ENCODE measurements at places on chromosomes 16 and 17. TPM values are rescaled to one million over a fixed set of nuclear protein-coding genes. Genes with fewer than 3 reads are reported as not detected.

RUNDC3A gene
- total RNA-seq: under 0.01 TPM

KRTAP1-5 gene
- total RNA-seq: 34.8 TPM

ABCC12 gene
- total RNA-seq: under 0.01 TPM

NPIPA8 gene
- 1.1 TPM for total RNA-seq

TMED6 gene
- total RNA-seq: not detected

DERL2 gene
- 27.4 TPM for total RNA-seq

CDH11 gene
- 601 TPM for total RNA-seq

TMEM235 gene
- not detected for total RNA-seq
